Activated T-cell treated with anti-CD3 and anti-CD28 coated beads, Interleukin-2, amount 50 U/mL, for 72 hours (primary cell): ENCODE measurements at places on chromosomes 12 and 14. TPM values are rescaled to one million over a fixed set of nuclear protein-coding genes. Genes with fewer than 3 reads are reported as not detected.

- H3K27me3 ChIP-seq: peaks cover 58% of the 10 kb centered on the region
- peak overlapping the region; percentile 81 for H3K4me3 ChIP-seq
- DNase-seq: peak; percentile 18
Observed at GRCh38 chr14:35534208-35534872, 376 bp downstream of the INSM2 start.

- H3K27ac ChIP-seq: peak overlapping the region; percentile 96
- H3K4me1 ChIP-seq: peaks cover 78% of the 10 kb centered on the region
- H3K36me3 ChIP-seq: peaks cover 11% of the 10 kb centered on the region
- peak overlapping the region; percentile 92 for H3K4me3 ChIP-seq
Observed at GRCh38 chr12:6950401-6950801, 755 bp upstream of the PTPN6 start.

GRCh38 chr12:8813572-8814357 is 8.7 kb upstream of the A2ML1 start:
- no peak overlapping the region for H3K27ac ChIP-seq
- no peaks in the 10 kb centered on the region for H3K4me1 ChIP-seq
- DNase-seq: no peak
- no peaks in the 10 kb centered on the region for H3K36me3 ChIP-seq
- H3K27me3 ChIP-seq: no peaks in the 10 kb centered on the region
- H3K4me3 ChIP-seq: no peak overlapping the region

DNA sequence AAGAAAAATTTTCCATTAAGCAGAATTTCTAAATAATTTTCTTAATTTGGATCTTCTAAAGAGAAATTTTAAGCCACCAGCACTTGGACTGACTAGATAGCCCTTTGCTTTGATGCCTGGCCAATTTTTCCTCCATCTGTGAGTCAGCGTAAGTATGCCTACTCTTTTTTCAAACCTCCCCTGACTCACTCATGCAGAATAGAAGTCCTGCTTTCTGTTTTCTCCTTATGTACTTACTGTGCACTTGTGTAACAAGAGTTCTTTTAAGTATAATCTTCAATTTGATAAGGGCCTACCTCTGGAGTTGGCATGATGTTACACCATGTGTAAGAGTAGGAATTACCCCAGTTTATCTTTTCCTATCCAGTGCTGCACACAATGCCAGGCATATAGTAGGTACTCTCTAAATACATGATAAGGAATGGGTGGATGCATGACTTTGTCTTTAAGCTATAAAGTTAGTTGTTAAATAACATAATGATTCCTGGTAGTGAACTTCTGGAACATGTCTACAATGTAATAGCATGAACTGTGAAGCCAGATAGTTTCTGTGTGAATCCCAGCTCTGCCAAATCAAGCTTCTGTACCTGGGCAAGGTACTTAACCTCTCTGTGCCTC is 329.6 kb downstream of the TMTC2 start:
- H3K4me3 ChIP-seq: no peak overlapping the region
- H3K36me3 ChIP-seq: peaks cover 3% of the 10 kb centered on the region
- no peaks in the 10 kb centered on the region for H3K4me1 ChIP-seq
- H3K27ac ChIP-seq: no peak overlapping the region
- DNase-seq: no peak

- peak; percentile 44 for DNase-seq
- H3K27ac ChIP-seq: peak overlapping the region; percentile 99
- H3K27me3 ChIP-seq: no peaks in the 10 kb centered on the region
- H3K36me3 ChIP-seq: peaks cover 31% of the 10 kb centered on the region
- peak overlapping the region; percentile 84 for H3K4me3 ChIP-seq
- peaks cover 56% of the 10 kb centered on the region for H3K4me1 ChIP-seq
Observed at GRCh38 chr14:89351516-89352404, 65.3 kb downstream of the FOXN3 start.

DNA sequence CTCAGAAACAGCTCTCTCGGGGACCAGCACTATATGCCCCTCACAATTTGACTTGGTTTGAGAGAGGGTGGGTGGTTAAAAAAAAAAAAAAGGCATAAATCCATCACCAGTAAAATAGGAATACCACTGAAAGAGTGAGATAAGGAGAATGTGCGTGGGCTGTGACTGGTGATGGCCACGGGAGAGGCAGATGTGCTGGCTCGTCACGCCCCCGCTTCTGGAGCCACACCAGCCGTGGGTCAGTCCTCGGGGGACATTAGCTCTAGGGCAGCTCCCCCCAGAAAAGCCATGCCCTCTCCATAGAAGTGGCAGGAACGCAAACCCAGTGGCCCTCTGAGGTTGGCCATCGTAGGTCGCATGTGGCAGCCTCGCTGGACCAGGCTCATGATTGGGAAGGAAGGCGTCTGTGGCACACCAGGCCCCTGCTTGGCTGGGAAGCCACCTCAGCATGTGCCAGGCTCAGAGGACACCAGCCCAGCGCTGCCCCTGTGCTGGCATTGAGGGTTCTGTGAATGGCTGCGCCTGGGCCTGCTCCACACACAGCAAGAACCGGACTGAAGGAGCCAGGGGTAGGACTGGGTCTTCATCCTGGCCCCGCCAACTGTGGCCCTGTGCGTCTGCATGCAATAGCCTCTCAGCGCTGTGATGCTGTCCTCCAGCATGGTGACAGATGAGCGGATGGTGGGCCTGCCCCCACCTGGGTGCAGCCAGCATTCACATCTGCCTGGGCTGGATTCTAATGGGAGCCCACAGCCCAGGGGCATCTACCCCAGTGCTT is 110.5 kb downstream of the PIWIL1 start:
- H3K27me3 ChIP-seq: no peaks in the 10 kb centered on the region
- no peak overlapping the region for H3K4me3 ChIP-seq
- H3K36me3 ChIP-seq: no peaks in the 10 kb centered on the region
- H3K27ac ChIP-seq: no peak overlapping the region
- DNase-seq: no peak

- H3K4me1 ChIP-seq: no peaks in the 10 kb centered on the region
- H3K27ac ChIP-seq: no peak overlapping the region
- H3K27me3 ChIP-seq: no peaks in the 10 kb centered on the region
- no peak for DNase-seq
Observed at GRCh38 chr12:34390171-34390841, 368.0 kb downstream of the ALG10 start.

DNA sequence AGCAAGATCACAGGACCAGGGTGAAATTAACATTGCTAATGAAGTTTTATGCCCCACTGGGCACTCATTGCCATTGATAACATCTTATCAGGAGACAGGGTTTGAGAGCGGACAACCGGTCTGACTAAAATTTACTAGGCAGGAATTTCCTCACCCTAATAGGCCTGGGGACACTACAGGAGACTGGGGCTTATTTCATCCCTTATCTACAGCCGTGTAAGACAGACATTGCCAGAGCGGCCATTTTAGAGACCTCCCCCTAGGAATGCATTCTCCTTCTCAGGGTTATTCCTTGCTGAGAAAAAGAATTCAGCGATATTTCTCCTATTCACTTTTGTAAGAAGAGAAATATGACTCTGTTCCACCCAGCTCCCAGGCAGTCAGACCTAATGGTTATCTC is 8.3 kb downstream of the OR4K17 start:
- H3K4me3 ChIP-seq: no peak overlapping the region
- no peaks in the 10 kb centered on the region for H3K4me1 ChIP-seq
- H3K27ac ChIP-seq: no peak overlapping the region
- DNase-seq: no peak

DNA sequence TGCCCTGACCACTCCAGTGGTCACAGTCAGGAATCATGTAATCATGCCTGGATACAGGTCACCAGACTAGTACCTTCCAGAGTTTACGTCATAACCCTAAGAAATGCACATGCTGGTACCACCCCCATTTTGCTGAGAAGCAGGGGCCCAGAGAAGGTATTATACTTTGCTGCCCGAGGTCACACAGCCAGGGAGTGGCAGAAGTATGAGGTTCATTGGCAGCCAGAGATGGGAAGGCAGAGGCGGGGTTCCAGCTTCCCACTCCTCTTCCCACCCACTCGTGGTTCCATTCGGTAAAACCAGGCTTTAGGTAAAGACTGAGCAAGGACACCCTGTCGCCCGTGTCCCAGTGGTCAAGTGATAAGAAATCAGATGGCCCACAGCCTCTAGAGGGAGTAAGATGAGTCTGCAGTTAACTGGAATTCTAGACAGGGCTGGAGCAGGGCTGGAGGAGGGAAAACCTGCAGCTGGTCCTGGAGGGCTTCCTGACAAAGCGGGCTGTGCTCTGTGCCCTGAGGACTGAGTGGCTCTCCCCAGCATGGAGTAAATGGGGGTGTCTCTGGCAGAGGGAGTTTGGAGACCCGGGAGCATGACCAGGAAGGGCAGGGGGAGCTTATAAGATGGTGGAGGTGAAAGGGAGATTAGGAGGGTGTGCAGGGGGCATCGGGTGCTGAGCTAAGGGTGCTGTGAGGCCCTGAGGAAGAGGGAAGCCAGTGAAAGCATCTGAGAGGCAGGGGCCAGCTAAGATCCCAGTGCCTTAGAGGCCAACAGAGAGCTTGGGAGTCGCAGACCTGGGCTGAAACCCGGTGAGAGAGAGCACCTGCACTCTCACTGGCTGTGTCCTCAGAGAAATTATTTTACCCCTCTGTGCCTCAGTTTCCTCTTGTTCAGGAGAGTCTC is 5.7 kb downstream of the FAM222A start:
- no peak for DNase-seq
- H3K4me1 ChIP-seq: no peaks in the 10 kb centered on the region
- peaks cover 19% of the 10 kb centered on the region for H3K27me3 ChIP-seq
- H3K36me3 ChIP-seq: no peaks in the 10 kb centered on the region
- no peak overlapping the region for H3K4me3 ChIP-seq

DNA sequence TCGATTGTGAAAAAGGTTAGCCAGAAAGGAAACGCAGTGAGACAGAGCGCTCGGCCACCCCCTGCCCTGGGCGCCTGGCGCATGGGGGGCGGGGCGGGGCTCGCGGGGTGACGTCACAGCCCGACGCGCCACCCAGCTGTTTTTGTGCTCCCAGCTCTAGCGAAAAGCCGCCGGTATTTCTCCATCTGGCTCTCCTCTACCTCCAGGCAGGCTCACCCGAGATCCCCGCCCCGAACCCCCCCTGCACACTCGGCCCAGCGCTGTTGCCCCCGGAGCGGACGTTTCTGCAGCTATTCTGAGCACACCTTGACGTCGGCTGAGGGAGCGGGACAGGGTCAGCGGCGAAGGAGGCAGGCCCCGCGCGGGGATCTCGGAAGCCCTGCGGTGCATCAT is at the start of gene GABARAPL1:
TSS of gene GABARAPL1 (plus strand) at position 139 of the 393 bp plus-strand sequence. CDS start at position 392, 253 bp downstream.
- H3K4me3 ChIP-seq: peak within 1 kb of the TSS; percentile 89
- DNase-seq: peak; percentile 83
- peaks cover 32% of the 10 kb centered on the region for H3K4me1 ChIP-seq
- H3K36me3 ChIP-seq: no peaks in the 10 kb centered on the region
- H3K27me3 ChIP-seq: peaks cover 7% of the 10 kb centered on the region

DNA sequence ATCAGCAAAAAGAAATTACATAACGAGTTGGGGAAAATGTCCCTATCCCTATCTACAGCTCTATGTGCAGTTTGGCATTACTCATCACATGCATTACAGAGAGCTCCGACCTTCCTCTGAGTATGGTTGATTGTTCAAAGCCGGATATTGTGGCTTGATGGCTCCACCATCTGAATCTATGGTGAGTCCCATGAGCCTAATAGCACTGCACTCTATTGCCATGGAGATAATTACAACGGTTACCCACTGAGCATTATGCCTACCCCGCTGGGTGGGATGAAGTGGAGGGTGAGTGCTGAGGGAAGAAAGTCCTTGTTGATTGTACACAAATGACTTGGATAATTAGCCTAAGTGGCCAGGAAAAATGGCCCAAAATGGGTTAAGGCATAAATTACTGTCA is 800.5 kb downstream of the NRXN3 start:
- H3K27ac ChIP-seq: no peak overlapping the region
- H3K36me3 ChIP-seq: peaks cover 2% of the 10 kb centered on the region
- no peak for DNase-seq
- H3K4me3 ChIP-seq: no peak overlapping the region

- H3K4me1 ChIP-seq: peaks cover 15% of the 10 kb centered on the region
- no peak overlapping the region for H3K4me3 ChIP-seq
- H3K27ac ChIP-seq: no peak overlapping the region
- no peaks in the 10 kb centered on the region for H3K36me3 ChIP-seq
Observed at GRCh38 chr12:132285991-132286681, 43.3 kb downstream of the GALNT9 start.

DNA sequence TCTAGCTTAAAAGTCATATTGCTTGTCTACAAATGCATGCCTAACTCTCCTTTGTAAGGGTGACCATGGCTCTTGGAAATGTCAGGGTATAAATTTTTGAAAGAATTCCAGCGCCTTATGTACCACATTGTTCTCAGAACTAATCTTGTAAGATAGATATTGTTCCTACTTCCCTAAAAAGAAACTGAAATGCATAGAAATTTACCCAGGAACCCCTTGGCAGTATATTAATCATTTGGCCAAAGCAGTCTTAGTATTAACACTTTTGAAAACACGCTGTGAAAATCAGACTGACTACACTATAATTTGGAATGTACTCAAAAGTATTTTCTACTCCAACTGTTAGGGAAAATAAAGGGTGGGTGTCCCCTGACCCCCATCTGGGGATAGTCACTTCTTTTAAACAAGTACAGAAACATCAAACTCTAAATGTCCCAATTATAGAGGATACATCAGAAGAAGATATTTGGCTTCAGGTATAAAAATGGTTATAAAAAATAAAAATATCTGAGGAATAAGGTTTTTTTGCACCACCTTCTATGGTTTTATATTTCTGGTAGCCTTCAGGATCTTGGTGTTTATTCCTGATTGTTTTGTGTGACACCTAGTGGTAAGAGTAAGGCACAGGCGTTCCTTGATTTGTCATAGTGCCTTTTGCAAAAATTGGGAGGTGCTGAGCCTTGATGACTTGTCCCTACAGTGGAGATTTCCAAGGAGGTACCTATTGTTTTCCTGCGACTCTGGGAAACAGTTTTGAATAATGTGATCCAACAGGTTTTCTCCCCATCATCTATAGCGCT is 2.2 kb upstream of the NFKBIA start:
- H3K4me1 ChIP-seq: peaks cover 36% of the 10 kb centered on the region
- peak overlapping the region; percentile 93 for H3K27ac ChIP-seq
- no peak for DNase-seq
- H3K36me3 ChIP-seq: peaks cover 21% of the 10 kb centered on the region

- no peaks in the 10 kb centered on the region for H3K4me1 ChIP-seq
- no peak overlapping the region for H3K4me3 ChIP-seq
- DNase-seq: no peak
- peaks cover 4% of the 10 kb centered on the region for H3K27me3 ChIP-seq
Observed at GRCh38 chr14:51006781-51007211, 62.5 kb upstream of the PYGL start.

GRCh38 chr12:31629756-31630732 is 29.4 kb upstream of the ETFBKMT start:
- no peaks in the 10 kb centered on the region for H3K4me1 ChIP-seq
- no peak overlapping the region for H3K27ac ChIP-seq
- no peak for DNase-seq
- H3K27me3 ChIP-seq: no peaks in the 10 kb centered on the region

AMDHD1 gene
- total RNA-seq: 2.2 TPM

FOXG1 gene
- not detected for total RNA-seq

AGAP2 gene
- total RNA-seq: 26.9 TPM

TMEM132C gene
- not detected for total RNA-seq

HSPA2 gene
- 7.7 TPM for total RNA-seq

GPRC5D gene
- not detected for total RNA-seq
